ENCODE measurements at places on chromosomes 2 and 18.

GRCh38 chr2:16828828-16829160, 163.2 kb upstream of the CYRIA start:
- no peak for DNase-seq

GRCh38 chr2:12715258-12716031, 1.3 kb upstream of the TRIB2 start:
- DNase-seq: no peak

DNA sequence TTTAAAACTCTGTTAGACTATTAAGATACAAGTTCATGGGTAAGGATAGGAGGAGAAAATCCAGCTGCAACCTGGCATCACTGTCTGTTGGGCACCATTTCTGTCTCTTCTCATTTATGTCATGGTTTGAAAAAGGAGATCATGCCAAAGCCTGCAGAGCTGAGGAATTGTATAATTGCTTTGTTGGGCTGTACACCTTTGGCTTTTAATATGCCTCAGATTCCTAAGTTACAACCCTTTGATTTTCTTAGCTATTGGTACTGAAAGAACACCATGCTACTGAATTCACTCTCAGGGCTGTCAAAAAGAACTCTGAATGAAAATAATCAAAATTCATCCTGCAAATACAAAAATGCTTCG, 174.3 kb downstream of the ACKR3 start:
- no peak for DNase-seq

GRCh38 chr2:23519334-23519651, 134.3 kb downstream of the KLHL29 start:
- DNase-seq: no peak

- no peak for DNase-seq
These were observed 35.8 kb upstream of the DOK6 start for GRCh38 chr18:69364930-69365329.

DNA sequence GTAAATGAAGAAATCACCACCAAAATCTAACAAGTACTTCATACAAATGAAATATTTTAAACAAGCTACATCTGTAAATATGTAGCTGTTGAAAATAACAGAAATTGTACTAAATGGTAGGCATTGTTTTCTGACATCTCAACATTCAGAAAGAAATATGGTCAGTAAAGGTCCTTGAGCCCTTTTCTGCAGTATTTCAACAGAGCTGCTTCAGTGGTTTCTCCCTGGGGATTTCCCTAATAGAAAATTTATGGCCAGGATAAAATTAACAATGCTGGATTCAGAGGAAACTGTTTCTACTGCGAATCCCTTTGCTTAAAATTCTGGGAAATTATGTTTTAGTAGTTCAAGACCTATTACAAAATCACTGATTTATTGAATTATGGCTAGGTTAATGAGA, 256.6 kb downstream of the PIEZO2 start:
- no peak for DNase-seq

DNA sequence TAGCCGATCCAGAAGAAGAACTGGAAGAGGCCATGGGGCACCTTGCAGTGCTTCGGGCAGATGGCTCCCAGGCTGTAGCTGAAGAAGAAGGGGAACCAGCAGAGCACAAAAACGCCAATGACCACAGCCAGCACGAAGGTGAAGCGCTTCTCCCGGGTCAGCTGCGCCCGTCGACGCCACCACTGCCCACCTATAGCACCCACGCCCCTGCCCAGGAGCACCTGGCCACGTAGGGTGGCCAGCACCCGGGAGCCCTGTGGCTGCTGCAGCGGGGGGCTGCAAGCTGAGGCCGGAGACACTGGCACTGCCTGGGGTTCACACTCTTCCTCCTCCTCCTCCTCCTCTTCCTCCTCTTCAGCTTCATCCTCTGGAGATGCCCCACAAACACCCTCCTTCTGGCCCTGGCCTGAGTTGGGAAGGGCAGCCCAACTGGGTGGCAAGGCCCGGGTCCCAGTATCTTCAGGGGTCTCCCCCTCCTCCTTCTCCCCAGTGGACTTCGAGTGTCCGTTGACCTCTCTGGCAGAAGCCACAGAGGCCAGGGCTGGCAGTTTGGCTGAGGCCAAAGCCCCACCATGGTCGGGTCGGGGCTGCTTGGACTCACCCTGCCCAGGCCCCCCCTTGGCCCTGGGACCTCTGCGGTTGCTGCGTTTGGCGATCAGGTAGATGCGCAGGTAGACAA, 1.3 kb downstream of the ADRA2B start:
- DNase-seq: no peak

DNA sequence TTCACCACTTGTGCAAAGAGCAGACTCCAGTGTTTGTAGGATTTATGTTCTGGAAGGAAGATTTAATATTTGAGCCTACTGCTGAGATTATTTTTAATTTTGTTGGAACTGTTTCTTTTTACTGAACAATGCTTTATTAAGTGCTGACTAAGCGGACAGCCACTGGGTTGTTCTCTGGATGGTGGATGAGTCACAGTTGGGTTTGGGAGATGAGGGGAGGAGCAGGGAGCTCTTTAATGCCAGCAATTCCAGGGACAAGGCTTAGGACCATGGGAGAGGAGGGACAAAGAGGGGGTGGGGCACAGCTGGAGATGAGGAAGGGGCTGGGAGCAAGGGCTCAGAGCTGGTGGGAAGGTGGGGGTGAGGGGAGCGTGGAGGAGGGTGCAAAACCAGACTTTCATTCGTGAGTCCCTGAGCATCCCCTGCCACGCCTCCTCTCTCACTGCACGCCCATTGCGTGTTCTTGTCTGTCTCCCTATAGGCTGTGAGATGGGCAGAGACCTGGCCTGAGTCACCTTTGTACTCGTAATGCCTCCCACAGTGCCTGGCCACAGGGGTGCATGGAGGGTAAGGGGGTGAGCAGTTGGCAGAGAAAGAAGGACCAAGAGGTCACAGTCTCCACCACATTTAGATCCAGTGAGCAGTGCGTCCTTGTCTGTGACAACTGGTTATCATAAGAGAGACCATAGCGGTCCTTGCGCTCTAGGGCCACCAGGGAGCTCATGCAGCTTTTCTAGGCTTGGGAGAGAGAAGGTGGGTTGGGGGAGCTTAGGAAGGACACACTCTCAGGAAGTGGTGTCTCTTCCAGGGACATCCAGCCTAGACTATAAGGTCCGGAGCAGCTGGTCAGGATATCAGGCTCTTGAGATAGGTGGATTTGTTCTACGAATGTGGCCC, 18.4 kb downstream of the SLC4A3 start:
- no peak for DNase-seq

DNA sequence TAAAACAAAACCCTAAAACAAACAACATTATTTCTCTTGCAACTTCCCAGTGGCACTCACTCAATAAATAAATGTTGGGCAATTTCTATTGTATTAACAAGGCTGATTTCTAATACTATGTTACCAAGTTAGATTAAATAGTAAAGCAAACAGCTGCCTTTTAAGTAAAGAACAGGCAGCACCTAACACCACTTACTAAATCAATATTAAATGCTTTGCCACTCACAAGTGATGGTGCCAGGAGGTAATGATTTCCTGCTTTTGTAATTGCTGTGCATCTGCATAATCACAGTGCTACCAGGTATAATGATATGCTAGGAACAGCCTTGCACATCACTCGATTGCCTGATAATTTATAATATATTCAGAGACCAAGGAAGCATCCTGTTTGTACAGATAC, 276.5 kb downstream of the NBAS start:
- peak; percentile 99 for DNase-seq

DNA sequence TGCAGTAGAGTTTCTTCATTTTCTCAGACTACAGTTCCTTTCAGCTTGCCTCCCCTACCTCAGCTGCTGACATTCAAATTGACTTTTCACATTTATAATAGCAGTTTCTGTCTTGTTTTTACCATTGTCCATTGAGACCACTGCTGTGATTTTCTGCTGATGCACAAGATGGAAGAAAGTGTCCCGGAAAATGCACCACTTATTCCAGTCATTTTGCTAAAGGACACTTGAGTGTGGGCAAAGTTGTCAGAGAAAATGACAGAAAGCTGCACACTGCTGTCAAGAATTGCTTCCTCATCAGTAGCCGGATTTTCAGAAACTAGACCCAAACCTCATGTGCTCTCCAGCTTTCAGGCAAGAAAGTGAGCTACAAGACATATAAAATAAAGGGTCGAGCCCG, 546.2 kb upstream of the SETBP1 start:
- DNase-seq: no peak

- no peak for DNase-seq
These were observed 92.0 kb upstream of the RAB12 start for GRCh38 chr18:8517276-8517675.

DNA sequence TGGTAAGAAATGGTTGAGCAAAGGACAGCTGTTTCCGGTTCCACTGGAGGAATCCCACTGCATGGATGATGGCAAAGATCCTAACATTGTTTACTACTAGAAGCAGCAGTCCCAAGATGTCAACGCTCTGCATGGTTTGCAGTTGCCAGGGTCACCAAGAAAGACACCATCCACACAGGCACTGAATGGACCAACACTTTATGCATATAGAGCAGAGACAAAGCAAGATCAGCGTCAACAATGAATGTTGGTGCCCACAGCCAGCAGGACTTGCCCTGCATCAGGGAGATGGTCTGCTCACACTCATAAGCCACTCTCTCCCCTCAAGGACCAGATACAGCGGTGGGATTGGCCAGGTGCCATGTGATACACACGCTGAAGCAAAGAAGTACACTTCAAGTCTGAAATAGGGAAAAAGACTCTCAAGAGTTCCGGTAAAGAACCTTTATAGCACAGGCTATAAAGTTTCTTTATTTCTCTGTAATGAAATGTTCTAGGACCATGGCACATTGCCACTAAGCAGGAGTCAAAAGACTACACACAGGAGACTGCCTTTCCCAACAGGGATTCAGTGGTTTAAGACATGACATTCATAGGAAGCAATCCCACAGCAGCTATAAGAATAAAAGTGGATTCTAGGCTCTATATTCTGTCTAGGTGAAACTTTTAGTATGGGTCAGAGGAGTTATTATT, 133.2 kb upstream of the EPHA4 start:
- no peak for DNase-seq

DNA sequence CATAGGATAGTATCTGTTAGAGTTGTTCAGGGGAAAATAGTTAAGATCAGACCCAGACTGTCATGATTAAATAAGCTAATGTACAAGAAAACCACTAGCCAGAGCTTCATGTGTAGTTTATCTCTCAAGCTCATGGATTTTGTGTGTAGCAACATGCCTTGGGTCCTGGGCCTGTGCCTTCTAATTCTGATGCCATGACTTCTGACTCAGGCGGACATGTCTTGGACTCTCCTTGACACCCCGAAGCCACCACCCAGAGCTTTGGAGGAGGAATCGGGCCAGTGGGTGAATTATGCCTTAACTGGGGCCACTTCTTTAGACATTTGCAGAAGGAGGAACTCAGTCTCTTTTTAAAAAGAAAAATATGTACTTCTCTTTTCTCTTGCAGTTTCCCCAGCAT, 68.7 kb downstream of the NPAS2 start:
- no peak for DNase-seq

DNA sequence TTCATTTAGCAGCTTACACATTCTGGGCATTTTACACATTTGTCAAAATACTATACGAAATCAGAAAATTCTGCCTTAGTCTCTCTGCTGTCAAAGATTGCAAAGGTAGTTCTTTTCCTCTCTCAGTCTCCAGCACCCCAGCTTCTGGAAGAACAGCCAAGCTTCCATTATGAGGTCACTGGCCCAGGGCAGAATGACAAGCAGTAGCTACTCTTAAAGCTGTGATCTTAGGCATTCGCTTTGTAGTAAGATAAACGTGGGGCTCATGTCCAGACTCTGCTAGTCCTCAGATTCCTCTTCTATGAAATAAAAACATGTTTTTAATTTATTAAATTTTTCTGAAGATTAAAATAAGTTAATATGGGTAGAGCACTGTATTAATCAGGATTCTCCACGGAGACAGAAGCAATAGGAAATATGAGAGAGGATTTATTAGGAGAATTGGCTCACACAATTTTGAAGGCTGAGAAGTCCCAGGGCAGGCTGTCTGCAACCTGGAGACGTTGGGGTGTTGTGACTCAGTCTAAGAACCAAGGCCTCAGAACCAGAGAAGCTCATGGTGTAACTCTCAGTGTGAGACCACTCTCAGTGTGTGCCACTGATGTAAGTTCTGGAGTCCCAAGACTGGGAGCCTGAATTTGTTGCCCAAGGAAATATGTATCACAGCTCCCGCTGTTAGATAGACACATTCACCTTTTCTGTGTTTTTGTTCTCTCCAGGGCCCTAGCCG, 201.2 kb downstream of the CMPK2 start:
- no peak for DNase-seq

GRCh38 chr2:237971661-237972060, 4.8 kb downstream of the UBE2F start:
- DNase-seq: no peak

DNA sequence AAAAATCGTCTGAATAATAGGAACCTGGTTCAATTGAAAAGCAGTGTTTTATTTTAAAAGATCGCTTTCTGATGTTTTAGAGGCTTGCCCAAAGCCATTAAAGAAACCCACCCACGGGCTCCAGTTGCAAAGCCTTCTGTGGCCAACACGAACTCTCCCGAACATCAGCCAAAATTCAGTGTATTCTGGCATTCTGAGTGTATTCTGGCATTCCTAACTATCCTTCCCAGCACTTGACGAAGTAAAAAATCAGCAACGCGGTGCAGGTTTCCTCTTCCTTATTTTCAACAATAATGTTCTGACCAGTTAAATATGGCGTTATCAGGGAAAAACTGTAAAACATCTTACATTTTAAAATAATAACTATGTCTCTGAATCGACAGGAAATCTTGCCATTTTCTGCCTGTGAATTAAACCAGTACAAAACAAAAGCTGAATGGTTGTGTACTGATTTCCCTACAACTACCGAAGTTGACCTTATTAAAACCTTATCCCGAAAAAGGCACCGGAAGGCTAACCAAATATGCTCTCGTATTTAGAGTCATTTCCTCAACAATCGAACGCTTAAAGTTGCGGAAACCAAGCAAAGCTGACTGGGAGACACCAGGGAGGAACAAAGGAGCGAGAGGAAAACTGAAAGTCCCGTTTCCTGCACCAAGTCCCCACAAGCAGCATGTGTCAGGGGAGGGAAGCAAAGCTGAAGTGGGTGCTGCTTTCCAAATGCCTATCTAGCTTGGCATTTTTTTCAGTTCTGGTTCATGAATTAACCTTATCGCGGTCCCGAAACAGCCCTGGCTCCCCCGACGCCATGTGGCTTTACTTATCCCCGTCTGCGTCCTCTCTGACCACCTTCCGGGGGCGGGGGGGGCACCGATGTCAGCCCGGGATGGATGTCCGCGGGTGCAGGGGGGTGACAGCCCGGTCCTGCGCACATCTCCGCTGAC, 44.3 kb downstream of the ZNF516 start:
- no peak for DNase-seq

Measured in NCI-H2081 (cell line).